Calu3 (cell line): ENCODE measurements at places on chromosomes 2 and 18.

GRCh38 chr18:80182855-80183254, 64.5 kb downstream of the PARD6G start:
- no peak for DNase-seq

GRCh38 chr2:218152172-218152571, 14.6 kb downstream of the CXCR1 start:
- DNase-seq, result no peak

DNA sequence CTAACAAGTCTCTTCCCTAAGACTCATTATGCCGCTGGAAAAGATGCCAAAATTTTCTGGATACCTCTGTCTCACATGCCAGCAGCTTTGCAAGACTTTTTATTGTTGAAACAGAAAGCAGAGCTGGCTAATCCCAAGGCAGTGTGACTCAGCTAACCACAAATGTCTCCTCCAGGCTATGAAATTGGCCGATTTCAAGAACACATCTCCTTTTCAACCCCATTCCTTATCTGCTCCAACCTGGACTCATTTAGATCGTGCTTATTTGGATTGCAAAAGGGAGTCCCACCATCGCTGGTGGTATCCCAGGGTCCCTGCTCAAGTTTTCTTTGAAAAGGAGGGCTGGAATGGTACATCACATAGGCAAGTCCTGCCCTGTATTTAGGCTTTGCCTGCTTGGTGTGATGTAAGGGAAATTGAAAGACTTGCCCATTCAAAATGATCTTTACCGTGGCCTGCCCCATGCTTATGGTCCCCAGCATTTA, 26.3 kb downstream of the DHRS9 start:
- DNase-seq, result peak; percentile 37

- DNase-seq, result peak; percentile 33
Observed at GRCh38 chr2:43105586-43106558, 120.5 kb downstream of the ZFP36L2 start.

GRCh38 chr2:68018727-68019126, 44.1 kb downstream of the C1D start:
- no peak for DNase-seq
